Effector CD4-positive, alpha-beta T cell (primary cell): ENCODE measurements at places on chromosomes 3 and 15.

GRCh38 chr3:58236527-58237237, 910 bp upstream of the ABHD6 start:
- peak; percentile 3 for DNase-seq

- no peak for DNase-seq
Measured at GRCh38 chr3:138776961-138777360, 57.8 kb downstream of the PIK3CB start.

- no peak for DNase-seq
Measured at GRCh38 chr15:66592505-66593218, 26.9 kb upstream of the LCTL start.

DNA sequence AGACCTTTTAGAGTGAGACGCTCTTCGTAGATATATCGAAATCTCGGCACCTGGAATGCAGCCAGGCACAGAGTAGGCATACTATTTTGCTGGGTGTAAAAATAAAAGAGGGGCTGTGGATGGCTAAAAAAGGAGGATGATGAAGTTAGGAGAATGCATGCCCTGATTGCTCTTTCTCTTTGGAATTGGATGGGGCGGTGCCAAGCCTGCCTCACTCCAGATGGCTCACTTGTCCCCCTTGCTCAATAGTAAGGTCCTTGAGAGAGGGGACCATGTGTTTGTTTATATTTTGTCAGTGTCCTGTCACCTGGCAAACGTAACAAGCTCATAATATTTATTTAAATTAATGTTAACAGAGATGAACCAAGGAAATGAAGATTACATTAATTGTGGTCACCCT, 33.0 kb downstream of the SNRK start:
- DNase-seq: no peak

DNA sequence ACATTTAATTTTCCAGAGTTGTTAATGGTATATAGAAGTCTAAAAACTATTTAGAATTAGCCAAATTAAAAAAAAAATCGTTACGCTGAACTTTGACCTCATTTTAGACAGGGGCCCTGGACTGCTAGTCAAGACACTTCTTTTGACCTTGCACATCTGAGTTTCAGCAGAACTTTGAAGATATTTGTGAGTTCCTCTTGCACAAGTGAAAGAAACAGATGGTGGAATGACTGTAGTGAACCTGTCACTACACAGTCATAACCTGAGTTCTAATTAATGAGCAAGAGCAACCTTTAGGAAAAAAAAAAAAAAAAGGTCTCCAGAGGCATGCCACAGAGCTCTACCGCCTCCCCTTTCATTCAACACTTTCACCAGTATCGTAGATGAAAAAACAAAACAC, 5.3 kb downstream of the MYO5C start:
- no peak for DNase-seq
